ENCODE measurements at places on chromosomes 5 and 9. TPM values are rescaled to one million over a fixed set of nuclear protein-coding genes. Genes with fewer than 3 reads are reported as not detected.

- DNase-seq, result no peak
Measured at GRCh38 chr5:146589028-146589345, 73.0 kb upstream of the GPR151 start.

DNA sequence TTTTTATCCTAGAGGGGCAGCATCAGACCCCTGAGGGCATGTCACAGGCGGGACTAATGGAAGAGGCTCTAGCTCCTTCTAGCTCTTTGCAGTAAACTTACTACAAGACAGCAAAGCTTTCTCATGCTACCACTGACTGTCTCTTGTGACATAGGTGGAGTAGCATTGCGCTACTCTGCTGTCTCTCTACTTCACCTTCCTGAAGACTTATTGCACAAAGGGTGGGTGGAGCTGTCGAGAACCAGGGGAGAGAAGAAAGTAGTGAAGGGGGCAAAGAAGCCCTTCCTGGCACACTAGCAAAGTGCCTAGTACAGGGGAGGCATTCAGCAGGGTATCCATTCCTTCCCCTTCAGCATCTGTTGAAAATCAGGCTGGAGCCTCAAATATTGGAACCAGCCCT, 36.1 kb upstream of the NEK6 start:
- DNase-seq, result no peak

FGD3 gene
- 22.9 TPM for total RNA-seq

- no peak for DNase-seq
Measured at GRCh38 chr5:11298877-11299276, 537.8 kb upstream of the DAP start.

WNK2 gene
- 194 TPM for total RNA-seq

BTNL8 gene
- total RNA-seq, result not detected

DNA sequence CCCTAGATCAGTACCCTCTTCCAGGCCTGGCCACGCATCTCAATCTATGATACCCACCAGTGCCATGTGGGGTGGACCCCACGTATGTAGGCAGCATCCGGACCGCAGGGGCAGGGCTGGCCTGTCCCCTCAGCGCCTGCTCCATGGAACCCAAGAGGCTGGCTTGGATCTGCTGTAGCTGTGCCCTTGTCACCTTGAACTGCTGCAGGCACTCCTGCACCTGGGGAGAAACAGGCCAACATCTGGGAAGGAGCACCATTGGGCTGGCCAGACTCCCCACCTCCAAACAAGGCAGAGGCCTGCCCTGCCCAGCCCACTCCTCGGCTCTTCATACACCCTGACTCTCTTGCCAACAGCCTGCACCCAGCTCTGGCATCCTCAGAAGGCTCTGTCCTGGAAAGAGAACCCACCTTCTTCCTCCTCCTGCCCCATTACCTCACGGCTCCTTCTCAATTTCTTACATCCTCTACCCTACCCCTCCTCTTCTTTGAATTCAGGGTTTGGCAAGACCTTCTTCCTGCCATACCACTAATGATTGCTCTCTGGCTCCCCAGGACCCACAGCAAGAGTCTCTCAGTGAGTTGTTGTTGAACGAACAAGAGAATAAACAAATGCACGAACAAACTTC, 7.7 kb downstream of the HK3 start:
- no peak for DNase-seq

- no peak for DNase-seq
Measured at GRCh38 chr5:96031811-96032261, 70.2 kb upstream of the ELL2 start.

AFF4 gene
- total RNA-seq, result 42.4 TPM

GRCh38 chr5:22053195-22053594, 799.9 kb downstream of the CDH12 start:
- no peak for DNase-seq

GRCh38 chr5:168681556-168682183, 102.5 kb upstream of the PANK3 start:
- no peak for DNase-seq

DNA sequence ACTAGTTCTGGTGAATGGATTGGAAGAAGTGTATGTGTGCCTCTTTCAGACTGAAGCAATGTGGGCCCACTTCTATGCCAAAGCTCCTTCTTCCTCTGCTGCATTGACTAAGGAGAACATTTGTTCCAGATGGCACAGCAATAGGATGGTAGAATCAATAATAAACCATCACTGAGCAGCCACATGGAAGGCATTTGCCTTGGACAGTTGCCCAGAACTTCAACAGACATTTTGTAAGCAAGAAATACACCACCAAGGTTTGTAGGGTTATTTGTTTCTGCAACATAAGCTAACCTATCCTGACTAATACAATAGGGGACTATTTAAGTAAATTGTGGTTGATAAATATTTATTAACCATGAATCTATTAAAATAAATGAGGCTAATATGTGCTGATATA, 37.7 kb upstream of the CSNK1G3 start:
- no peak for DNase-seq

IFNK gene
- total RNA-seq, result not detected

- no peak for DNase-seq
Measured at GRCh38 chr9:110555551-110556331, 23.8 kb downstream of the SVEP1 start.

GRCh38 chr5:11415751-11416150, 488.5 kb downstream of the CTNND2 start:
- no peak for DNase-seq
